ENCODE measurements at places on chromosomes 4 and X. TPM values are rescaled to one million over a fixed set of nuclear protein-coding genes. Genes with fewer than 3 reads are reported as not detected.

DNA sequence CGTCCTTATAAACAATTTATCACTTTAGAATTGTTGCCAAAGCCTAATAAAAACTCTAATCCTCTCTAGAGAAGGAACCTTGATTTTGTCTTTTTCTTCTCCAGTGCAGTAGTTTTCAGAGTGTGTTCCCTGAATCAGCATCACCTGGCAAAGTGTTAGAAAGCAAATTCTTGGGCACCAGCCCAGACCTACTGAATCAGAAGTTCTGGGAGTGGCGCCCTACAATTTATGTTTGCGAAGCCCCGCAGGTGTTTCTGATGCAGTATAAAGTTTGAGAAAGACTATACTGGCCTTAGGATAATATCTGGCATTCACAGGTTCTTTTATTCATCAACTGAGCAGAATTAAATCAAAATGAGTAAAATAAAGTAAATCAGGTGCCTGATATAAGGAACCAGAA is 645.8 kb upstream of the ATOH1 start:
- no peak for DNase-seq

DNA sequence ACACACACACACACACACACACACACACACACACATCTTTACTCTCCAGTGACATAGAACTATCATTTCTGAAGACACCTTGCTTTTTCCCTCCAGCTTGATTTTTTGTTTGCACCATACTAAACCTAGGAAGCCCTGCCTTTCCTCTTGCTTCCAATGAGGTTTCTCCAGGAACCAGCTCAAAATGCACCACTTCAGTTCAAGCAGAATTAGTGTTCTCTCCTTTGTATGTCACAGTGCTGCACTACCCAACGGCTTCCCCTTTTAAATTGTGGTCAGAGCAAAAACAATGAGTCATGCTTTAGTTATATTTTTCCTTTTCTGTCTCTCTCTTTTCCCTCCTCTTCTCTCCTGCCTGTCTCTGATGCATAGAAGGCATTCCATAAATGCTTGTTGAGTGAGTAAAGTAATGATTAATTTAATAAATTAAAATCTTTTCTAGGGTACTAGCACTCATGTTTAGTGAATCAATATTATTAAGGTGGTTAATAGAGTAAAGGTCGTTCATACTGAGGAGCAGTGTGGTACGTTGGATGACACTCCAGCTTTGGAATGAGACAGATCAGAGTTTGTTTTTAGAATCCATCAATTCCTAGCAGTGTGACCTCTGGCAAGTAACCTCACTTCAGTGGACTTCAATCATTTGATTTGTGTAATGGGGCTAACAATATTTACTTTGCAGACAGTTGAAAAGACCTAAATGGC is 5.9 kb downstream of the RTL3 start:
- no peak for DNase-seq

DNA sequence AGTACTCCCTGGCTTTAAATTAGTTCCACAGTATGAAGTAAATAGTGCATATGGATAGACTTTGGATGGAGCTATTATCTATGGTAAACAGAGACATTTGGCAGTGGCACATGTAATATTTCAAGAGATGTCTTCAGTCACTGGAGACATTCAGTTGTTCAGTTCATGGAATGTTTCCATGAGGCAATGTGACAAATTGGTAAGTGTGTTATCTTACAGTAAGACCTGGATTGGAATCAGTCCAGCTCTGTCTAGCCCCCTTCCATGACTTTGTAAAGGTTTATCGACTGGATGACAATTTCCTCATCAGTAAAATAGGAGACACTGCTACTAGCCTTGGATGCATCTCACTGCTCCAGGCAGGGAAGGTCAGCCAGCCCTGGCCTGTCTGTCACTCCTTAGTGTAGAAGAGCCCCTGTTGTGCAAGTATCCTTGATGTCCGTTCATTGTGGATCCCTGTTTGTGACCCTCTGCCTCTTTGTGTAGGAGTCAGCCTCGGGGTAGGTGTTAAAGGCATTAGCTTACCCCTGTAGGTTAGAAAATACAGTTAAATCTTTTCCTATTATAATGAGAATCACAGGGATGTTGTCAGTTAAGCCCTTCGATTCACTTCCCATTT is 335.9 kb downstream of the ANK2 start:
- DNase-seq, result no peak

- peak; percentile 22 for DNase-seq
Observed at GRCh38 chrX:115690511-115691216, 129.7 kb downstream of the PLS3 start.

- DNase-seq, result no peak
Observed at GRCh38 chr4:38008571-38009021, 48.4 kb downstream of the PTTG2 start.

The AMER1 gene
- 2.7 TPM for total RNA-seq

GRCh38 chr4:25021216-25021615 is 9.5 kb downstream of the LGI2 start:
- DNase-seq, result no peak

The SLC38A5 gene
- total RNA-seq, result 70.7 TPM

GRCh38 chr4:152727784-152728183 is 48.0 kb upstream of the TMEM154 start:
- no peak for DNase-seq

The CHST7 gene
- 6.1 TPM for total RNA-seq

The ESX1 gene
- total RNA-seq, result not detected

DNA sequence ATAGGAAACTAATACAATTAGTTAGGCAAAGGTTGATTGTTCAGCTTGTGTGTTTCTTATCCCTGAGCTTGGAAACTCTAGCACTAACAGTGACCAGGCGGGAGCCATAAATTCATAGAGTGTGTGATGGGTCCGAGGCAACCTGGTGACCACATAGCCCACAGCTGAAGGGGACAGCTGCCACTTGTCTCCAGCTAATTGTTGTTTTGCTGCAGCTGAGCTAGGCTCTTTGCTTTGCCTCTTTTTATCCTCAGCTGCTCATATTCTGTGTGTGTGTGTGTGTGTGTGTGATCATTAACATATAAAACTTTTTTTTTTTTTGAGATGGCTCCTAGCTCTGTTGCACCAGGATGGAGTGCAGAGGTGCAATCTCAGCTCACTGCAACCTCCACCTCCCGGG is 53.2 kb downstream of the DOCK11 start:
- no peak for DNase-seq

The AFM gene
- total RNA-seq, result not detected

DNA sequence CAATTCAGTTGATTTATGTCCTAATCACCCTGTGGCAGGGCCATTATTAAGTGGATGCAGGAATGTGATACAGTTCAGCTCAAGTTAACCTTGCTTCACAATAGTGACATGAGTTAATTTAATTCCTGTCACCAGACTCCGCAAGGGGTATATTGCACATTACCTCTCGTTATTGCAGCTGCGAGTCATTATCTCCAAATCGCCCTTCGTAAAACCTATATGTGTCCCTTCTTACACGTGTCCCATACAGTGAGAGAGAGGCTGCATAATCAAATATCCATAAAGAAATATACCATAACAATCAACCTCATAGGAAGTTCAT is 369.9 kb upstream of the ANXA10 start:
- no peak for DNase-seq

- DNase-seq, result no peak
Observed at GRCh38 chr4:104747635-104748034, 252.9 kb upstream of the CXXC4 start.

GRCh38 chr4:123363729-123364128 is 32.9 kb upstream of the SPRY1 start:
- DNase-seq, result no peak

GRCh38 chrX:14630733-14631132 is 101.4 kb downstream of the GLRA2 start:
- no peak for DNase-seq

GRCh38 chrX:71118985-71119535 is 664 bp downstream of the MED12 start:
- DNase-seq, result no peak

GRCh38 chr4:47651231-47651630 is 166.2 kb downstream of the ATP10D start:
- no peak for DNase-seq

The SORCS2 gene
- total RNA-seq, result 0.07 TPM

DNA sequence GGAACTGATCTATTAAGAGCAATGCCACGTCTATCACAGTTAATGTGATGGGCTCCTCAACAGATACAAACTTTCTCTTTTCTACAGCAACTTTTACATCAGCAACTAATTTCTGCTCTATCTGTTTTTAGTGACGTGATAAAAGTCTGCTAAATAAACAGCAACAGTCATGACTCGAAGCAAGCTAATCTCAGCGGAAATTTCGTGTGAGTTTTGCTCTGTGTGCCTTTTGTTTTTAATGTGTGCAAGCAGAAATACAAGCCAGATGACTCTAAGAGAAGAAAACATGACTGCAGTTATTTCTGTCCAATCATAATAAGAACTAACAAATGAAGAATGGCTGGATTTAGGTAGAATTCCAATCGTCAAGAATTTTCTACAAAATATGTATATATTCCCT is 214.3 kb downstream of the LDB2 start:
- DNase-seq, result no peak

- DNase-seq, result peak; percentile 9
Observed at GRCh38 chr4:140497747-140498636, at the start of gene MGAT4D. TSS of gene MGAT4D (minus strand) at chr4:140498293. CDS start at chr4:140498222, 71 bp downstream.

DNA sequence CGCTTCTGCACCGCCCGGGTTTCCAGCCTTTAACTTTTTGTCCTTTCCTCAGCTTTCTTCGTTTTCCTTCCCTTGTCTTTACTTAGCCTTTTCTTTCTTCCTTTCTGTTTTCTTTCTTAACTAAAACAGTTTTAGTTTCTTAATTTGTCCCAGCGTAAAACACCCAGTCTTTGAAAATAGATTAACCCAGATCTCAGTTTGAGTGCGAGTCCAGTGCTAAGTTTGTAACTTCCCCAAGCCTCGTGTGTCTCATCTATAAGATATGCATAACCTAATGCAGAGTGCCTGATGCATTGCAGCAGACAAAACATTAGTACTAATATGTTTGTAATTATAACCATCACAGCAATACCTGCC is 460 bp upstream of the GEMIN8 start:
- DNase-seq, result no peak

The FMR1NB gene
- total RNA-seq, result not detected

GRCh38 chr4:188719794-188720193 is 580.6 kb downstream of the TRIML1 start:
- DNase-seq, result no peak

The LEF1 gene
- total RNA-seq, result 111 TPM

The DGAT2L6 gene
- total RNA-seq, result not detected

GRCh38 chrX:154717824-154718223 is 33.1 kb downstream of the GAB3 start:
- DNase-seq, result peak; percentile 17

DNA sequence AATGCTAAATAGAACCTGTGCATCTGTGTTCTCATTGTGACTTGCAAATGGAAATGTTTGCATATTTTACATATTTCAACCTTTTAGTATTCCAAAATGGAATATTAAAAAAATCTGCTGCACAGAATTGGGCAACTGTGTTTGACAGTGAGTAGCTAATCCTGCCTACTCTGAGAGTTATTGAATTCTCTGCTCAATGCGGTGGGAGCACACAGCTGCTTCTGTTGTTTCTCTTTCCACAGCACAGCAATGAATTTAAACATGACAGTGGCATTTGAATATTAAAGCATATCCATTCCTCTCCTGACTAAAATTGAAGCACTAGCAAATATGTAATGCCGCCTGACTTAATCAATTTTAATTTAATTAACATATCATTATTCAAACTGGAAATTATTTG is 366.6 kb downstream of the GASK1B start:
- no peak for DNase-seq

- DNase-seq, result no peak
Observed at GRCh38 chr4:146110871-146111485, 64.5 kb upstream of the LSM6 start.

DNA sequence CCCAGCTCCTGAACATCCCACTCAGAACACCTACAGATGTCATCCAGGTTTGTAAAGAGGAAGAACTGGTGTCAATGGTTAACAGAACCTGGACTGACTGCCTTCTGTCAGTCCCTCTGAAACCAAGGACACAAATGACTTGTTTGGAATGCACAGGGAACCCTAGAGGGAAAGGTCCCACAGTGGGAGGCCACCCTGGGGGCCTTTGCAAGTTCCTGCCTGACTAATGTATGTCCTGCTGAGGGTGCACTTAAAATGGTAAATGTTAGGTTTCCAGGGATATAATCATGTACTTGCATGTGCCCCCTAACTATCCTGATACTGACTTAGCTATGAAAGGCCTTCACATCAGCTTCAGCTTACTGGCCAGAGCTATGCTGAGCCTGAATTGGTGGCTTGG is 15.0 kb upstream of the XAGE2 start:
- DNase-seq, result no peak

GRCh38 chr4:13627178-13627605 is 333 bp downstream of the BOD1L1 start:
- peak; percentile 43 for DNase-seq

The ADGRG4 gene
- not detected for total RNA-seq

GRCh38 chr4:151804821-151805220 is 44.0 kb upstream of the GATB start:
- no peak for DNase-seq

GRCh38 chr4:188295899-188296298 is 156.7 kb downstream of the TRIML1 start:
- no peak for DNase-seq

The EVC gene
- total RNA-seq, result 1.7 TPM

The MTTP gene
- not detected for total RNA-seq

DNA sequence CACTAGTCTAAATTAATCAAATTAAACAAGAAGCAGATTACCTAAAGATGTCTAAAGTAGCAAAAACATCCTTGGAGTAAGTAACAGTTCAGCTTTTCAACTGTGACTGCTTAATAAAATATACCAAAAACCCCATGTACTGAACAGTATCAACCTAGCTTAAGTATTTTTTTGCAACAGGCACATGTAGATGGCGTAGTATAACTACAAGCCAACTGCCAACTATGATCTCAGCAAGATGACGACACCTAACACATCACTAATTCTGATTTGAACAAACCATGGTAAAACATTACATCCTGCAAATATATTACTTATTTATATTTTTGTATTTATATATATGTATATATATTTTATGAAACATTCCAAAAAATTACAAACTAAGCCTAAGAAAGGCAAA is 24.5 kb downstream of the DHX15 start:
- DNase-seq, result no peak

- no peak for DNase-seq
Observed at GRCh38 chr4:115396034-115396433, 282.6 kb upstream of the NDST4 start.

The ZIC3 gene
- total RNA-seq, result not detected
